ENCODE measurements at places on chromosomes 11 and 22.
A peak's percentile ranks its signal among the peaks of the same experiment; 100 is the strongest.

- DNase-seq = no peak
These were observed 110.1 kb upstream of the TTC12 start for GRCh38 chr11:113204280-113204679.

- no peak for DNase-seq
These were observed 59.8 kb downstream of the TMEM135 start for GRCh38 chr11:87097582-87097981.

DNA sequence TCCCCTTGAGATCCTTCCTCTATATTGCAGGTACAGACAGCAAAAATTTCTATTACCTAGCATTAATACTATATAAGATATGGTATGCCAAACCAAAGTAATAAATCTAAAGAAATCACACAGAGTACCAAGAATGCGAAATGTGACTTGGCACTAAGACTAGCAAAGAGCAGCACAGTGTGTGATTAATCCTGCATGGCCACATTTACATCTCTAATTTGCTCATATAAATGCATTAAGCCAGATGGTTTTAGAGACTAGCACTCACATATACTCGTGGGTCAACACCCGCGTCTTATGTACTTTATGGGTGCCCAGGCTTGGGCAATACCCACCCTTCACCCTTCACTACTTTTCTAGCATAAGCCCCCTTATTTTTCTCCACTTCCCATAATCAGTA, 213.2 kb downstream of the TTC28 start:
- DNase-seq = no peak

GRCh38 chr11:68347841-68348240, 35.5 kb downstream of the LRP5 start:
- DNase-seq = no peak

- DNase-seq = no peak
These were observed 319.2 kb upstream of the CNTN5 start for GRCh38 chr11:98701541-98701940.

GRCh38 chr11:35992548-35992947, 48.7 kb downstream of the LDLRAD3 start:
- DNase-seq = no peak

DNA sequence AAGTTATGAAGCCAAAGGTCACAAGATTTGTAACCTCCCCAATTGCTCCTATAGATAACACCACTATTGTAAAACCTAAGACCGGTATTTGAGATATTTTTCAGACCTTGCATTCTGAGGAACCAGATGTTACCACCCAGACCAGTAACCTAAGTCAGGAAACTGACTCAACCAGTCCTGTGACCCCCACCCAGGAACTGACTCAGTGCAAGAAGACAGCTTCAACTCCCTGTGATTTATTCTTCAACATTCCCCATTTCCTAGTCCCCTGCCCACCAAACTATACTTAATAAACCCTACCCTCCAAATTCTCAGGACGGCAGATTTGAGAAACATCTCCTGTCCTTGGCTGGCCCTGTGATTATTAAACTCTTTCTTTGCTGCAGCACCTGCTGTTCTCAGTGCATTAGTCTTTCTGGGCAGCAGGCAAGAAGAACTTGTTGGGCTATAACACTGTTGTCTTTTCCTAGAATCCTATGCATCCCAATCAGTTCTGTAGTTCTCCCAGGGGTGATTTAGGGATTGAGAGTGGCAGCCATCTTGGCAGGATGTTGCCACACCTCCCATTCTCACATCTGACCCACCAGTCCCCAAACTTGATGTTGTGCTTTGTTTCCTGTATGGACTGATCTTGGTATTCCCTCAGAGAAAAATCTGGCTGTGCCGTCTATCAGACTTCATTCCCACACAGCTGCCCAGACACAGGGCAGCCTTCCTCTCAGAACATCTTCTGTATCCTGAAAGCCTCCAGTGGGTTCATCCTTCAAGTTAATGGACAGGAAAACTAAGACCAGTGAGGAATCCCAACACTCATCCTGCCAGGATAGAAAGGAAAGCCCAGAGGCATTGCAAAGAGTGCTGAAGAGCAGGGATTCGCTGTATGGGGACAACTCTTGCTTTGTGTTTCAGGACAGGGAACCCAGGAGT, 104.0 kb downstream of the PDE2A start:
- DNase-seq = no peak

GRCh38 chr11:37671321-37671720, 1073.3 kb upstream of the RAG2 start:
- DNase-seq = no peak

GRCh38 chr22:46878191-46878948, 115.9 kb downstream of the TBC1D22A start:
- DNase-seq = no peak

- no peak for DNase-seq
These were observed 392.8 kb downstream of the JRKL start for GRCh38 chr11:96782632-96783031.

DNA sequence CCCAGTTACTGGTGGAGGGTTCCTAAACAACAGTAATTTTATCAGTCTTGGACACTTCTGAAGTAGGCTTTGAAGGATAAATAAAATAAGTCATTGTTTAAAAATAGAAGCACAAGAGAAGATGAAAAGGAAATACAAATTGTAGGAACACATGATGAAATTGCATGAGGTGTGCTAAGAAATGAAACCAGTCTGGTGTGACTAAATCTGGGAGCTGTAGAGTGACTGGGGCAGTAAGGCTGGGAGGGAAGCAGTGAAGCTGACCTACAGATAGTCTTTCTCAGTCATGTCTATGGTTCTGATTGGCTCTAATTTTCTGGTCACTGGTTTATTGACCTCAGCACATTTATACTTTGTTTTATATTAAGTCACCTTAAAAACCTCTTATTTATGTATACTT, 139.1 kb downstream of the SLC17A6 start:
- no peak for DNase-seq

GRCh38 chr22:50537765-50538164, 7.9 kb upstream of the KLHDC7B start:
- DNase-seq = no peak

GRCh38 chr22:41052661-41053490, 39.5 kb upstream of the EP300 start:
- DNase-seq = no peak

DNA sequence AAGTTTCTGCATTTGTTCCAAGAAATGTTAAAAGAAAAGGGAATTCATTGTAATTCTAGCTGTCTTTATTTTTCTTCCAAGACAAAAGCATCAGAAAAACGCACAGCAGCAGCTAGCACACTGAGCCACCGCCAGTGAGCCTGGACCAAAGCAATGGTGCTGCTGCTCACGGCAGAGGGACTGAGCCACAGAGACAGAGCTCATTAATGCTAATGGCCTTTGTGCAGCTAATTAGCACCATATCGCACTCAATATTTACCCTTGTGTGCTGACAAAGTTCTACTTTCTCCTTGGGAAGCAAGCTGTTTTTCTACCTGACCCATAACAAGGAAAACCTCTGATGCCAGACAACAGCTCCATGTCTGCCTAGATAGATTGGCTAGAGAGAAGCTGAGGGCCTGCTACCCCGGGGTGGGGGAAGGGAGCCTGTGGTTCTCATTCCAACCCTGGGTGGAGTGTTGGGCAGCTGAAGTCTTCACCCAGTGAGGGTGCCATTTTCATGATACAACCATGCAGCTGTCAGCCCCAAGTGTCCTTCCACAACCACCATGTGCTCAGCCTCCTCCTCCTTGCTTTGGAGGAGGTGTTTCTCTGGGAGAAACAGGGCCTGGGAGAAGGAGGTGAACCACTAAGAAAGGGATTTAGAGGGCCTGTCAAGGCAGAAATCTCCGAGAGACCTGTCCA, 131.1 kb upstream of the NCAM1 start:
- no peak for DNase-seq

DNA sequence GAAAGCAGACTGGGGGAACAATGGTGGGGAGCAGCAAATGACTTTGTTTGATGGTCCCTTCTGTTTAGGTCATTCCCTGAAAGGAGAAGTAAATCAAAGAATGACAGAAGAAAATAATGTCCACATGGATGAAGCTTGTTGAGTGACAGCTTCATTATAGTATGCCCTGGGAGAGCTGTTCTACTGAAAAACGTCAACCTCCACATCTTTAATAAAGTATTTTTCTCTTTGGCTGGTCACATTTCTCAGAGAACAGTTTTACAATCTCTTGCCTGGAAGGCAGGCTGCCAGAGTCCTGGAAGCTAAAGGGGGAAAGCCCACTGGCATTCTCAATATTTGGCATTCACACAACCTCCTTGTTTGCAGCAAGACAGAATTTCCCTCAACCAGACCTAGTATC, 287.9 kb downstream of the SWAP70 start:
- peak; percentile 22 for DNase-seq

- DNase-seq = peak; percentile 31
These were observed 58.2 kb downstream of the ACER3 start for GRCh38 chr11:76918941-76919386.

DNA sequence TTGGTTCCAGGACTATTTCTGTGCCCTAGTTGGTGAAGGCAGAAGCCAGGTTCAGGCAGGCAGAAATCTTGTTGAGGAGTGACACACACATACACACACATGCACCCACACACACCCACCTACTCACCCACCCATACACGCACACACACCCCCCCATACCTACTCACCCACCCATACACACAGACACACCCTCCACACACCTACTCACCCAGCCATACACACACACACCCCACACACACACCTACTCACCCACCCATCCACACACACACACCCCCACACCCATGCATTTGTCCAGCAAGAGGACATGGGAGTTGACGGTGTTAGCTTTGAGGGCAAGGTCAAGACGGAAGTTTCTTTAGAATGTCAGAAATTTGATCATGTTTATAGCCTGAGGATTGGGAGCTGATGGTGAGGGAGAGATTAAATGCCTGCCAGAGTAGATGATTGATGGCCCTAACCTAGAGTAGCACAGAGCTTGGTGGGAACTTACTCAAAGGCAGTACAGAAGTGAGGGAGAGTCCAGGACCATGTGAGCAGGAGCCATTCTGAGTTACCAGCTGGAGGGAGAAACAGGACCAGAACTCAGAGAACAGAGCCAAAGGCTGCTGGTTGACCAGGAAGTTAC, 68.9 kb downstream of the CYB5R2 start:
- DNase-seq = no peak

- DNase-seq = peak; percentile 54
These were observed 138.1 kb downstream of the SLC1A2 start for GRCh38 chr11:35281169-35281688.

- DNase-seq = peak; percentile 35
These were observed 15.9 kb downstream of the RTN4RL2 start for GRCh38 chr11:57476047-57476756.

- no peak for DNase-seq
These were observed 6.3 kb downstream of the TMA7B start for GRCh38 chr22:39966470-39966869.

GRCh38 chr22:23457380-23457985, 122.6 kb downstream of the IGLL1 start:
- no peak for DNase-seq

DNA sequence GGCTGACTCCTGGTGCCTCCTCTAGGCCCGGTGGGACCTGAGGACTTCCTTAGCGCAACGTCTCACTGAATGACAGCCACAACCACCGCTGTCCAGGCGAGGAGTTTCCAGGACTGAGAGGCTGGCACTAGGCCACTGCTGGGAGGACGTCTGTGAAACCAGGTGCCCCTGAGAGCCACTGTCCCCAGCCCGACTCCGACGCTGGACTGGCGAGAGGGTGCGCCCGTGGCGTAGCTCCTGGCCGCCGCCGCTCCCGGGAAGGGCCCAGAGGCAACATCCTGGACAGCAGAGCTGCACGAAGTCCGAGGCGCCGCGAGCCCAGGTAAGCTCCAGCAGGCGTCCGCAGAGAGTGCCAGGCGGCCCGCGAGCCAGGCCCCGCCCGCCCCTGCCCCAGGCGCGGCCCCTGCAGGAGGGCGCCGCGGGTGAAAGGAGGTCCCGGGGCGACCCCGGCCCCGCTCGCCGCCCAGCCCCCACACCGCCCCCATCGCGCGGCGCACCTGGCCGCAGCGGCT, 525 bp downstream of the DGCR2 start:
- peak; percentile 59 for DNase-seq

- DNase-seq = no peak
These were observed 342.3 kb downstream of the LARGE1 start for GRCh38 chr22:33577862-33578411.

GRCh38 chr11:62689421-62690183, at the start of gene LRRN4CL:
Gene LRRN4CL (minus strand): TSS chr11:62689530. CDS start chr11:62688508, 1,022 bp downstream.
- DNase-seq = peak; percentile 89

DNA sequence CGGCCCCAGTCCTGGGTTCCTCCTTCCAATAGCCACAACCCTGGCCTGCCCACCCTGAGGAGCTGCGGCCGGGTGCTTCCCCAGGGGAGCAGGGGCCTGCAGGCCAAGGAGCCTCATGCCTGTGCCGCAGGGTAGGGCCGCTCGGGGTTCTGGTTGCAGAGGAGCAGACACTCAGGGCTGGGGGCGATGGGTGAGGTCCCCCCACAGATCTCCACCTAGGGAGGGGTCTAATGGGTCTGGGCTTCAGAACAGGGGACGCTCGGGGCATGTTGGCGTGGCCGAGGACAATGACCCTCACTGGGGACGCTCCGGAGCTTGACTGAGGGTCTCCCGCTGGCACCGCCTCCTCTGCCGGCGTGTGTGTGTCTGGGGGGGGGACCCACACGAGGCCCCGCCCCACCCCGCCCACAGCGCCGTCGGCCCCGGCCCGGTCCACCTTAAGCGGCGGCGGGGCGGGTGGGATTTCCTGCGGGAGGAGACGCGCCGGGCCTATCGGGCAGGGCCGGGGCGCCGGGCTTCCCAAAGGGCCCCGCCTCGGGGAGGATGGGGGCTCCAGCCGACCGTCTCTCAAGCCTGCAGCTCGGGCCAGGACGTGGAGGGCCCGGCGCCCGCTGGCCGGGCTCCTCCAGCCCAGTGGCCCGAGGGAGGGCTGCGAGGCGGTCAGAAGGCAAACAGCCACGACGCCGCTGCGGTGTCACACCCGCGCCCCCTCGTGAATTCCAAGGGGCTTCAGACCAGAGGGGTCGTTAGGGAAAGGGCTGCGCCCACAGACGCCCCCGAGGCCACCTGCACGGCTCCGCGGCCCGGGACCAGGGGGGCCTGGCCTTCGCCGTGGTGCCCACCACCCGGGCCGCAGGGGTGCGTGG, 640 bp upstream of the ZDHHC8 start:
- DNase-seq = peak; percentile 91

GRCh38 chr11:8291421-8292350, 28.0 kb upstream of the LMO1 start:
- DNase-seq = no peak

GRCh38 chr11:119727523-119728151, 1.4 kb downstream of the NECTIN1 start:
- peak; percentile 48 for DNase-seq

GRCh38 chr22:27115816-27116256, 458.4 kb downstream of the MIAT start:
- no peak for DNase-seq

- no peak for DNase-seq
These were observed 11.2 kb downstream of the GAL start for GRCh38 chr11:68695531-68695930.

GRCh38 chr11:110087812-110088534, 5.2 kb upstream of the ZC3H12C start:
- no peak for DNase-seq

GRCh38 chr22:45131749-45132148, 32.0 kb upstream of the NUP50 start:
- DNase-seq = no peak

GRCh38 chr11:46277622-46278386, at the start of gene CREB3L1:
Gene CREB3L1 (plus strand): TSS chr11:46277662. CDS start chr11:46278112, 450 bp downstream.
- peak; percentile 69 for DNase-seq

GRCh38 chr22:47698906-47699305, 936.5 kb downstream of the TBC1D22A start:
- no peak for DNase-seq

- DNase-seq = no peak
These were observed 17.7 kb downstream of the GRIK4 start for GRCh38 chr11:120529214-120529613.
